NCI-H1694 (cell line): ENCODE measurements at places on chromosomes 3 and 15.

DNA sequence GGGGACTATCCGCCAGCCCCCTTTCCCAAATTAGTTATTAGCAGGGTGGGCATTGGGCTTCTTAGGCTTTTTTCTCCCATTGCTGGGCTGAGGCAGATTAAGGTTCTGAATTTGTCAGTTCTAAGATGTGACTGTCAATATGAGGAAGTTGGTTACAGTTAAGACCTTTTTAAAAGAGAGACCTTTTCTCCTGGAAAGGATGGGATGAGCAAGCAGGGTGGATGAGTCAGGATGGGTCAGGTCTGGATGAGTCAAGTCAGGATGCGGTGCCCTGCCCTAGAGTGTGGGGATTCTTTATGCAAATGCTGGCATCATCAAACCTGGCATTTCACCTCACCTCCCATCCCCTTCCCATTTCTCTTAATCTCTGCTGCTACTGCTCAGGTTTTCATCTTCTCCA is 1.9 kb downstream of the AEN start:
- no peak for DNase-seq

GRCh38 chr3:32481791-32482631 is 20.6 kb downstream of the CMTM6 start:
- DNase-seq, result no peak

- no peak for DNase-seq
Observed at GRCh38 chr3:64658001-64658400, 29.8 kb downstream of the ADAMTS9 start.

- DNase-seq, result no peak
Observed at GRCh38 chr15:92681141-92681631, 25.6 kb upstream of the FAM174B start.

DNA sequence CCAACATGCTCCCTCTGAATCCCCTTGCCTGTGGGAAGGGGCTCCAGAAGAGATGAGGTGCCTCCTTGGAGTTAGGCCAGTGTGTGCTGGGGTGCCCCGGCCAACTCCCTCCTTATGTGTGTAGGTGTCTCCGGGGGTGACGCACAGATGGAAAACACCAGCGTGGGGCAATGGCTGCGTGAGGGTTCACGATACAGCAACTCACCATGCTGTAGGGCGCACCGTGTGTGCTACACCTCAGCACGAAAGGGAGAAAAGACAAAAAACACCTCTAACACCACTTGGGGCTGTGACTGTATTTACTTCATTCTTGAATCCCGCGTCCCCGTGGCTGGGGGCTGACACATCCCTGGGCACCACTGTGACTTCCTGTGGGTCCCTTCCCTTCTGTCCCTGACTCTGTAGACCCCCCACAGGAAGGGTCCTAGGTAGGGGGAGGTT is 1.6 kb upstream of the CALML4 start:
- DNase-seq, result no peak

- no peak for DNase-seq
Observed at GRCh38 chr3:42552830-42553229, 28.9 kb downstream of the SEC22C start.

DNA sequence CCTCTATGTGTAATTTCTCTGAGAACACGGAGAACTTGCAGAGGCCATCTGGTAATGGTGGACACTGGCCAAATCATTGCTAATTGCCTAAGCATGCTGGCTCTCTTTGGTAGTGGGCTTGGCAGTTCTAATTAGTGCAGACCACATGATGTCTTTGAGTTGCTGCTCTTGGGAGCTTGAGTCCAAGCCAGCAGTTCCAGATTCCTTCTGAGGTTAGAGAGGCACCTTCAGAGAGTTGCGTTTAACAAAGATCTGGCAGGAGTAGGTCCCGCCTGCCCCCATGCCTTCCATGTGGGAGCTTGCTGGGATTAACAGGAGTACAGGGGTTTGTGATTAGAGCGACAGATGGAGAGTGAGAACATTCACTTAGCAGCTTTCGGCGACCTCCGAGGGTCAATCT is 449.0 kb upstream of the LMCD1 start:
- peak; percentile 51 for DNase-seq

- DNase-seq, result no peak
Observed at GRCh38 chr3:172106989-172107388, 67.6 kb downstream of the FNDC3B start.

GRCh38 chr3:186988806-186989205 is 58.5 kb downstream of the ST6GAL1 start:
- DNase-seq, result no peak

- DNase-seq, result no peak
Observed at GRCh38 chr15:40785164-40785563, 15.4 kb downstream of the C15orf62 start.

GRCh38 chr3:103499967-103500366 is 1065.2 kb downstream of the ZPLD1 start:
- DNase-seq, result no peak

DNA sequence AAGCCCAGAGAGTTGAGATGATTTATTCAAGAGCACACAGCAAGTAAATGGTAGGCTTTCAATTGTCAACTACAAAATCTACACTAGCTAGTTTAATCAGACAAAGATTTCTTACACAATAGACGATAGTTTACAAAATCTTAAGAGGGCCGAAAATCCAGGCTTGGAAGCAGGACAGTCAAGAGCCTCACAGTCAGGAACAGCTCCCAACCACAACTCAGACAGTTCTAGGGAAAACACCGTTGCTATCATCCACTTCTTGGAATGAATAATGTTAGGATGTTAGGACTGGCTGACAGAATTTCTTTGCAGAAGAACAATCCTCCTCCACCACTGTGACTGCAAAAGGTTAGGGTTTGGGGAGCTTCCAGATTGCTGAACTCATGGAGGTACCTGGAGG is 290.8 kb upstream of the ZPLD1 start:
- no peak for DNase-seq

GRCh38 chr3:149151843-149152242 is 22.4 kb downstream of the HPS3 start:
- no peak for DNase-seq

DNA sequence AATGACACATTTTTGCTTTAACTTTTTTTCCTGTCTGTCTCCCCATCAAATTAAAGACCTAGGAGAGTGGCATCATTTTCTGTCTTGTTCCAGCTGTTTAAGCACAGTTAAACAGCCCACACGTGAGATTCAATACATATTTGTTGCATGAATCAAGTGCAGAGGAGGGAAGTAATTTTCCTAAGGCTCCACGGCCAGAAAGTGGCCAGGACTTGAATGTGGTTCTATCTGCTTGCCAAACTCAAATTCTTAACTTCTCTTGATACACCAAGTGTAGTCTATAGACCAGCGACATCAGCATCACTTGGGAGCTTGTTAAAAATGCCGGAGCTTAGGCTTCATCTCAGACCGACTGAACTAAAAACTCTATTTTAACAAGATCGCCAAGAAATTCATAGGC is 724.8 kb upstream of the CFAP20DC start:
- no peak for DNase-seq

- DNase-seq, result no peak
Observed at GRCh38 chr15:62770111-62770660, 272.4 kb upstream of the TPM1 start.

DNA sequence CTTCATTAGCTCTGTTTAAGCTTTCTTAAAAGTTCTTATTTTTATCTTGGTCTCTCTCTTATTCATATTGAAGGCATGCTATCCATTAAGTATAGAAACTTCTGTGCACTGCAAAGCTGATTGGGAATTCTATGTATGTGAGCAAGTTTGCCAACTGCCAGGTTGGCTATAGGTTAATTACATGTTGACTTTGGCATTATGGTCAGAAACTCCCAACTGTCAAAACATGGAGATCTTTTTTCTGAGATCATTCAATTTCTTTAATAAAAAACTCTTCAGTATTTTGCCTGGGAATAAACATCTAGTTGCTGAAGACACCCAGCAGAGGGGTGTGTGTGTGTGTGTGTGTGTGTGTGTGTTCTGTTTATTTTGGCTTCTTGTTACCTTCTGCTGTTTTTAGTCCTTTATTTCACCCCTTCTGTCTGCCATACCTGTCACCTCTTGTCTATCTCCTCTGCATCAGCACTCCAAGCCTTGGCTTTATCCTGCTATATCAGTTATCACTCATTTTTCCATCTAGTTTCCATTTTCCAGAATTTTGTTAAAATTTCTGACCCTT is 1.3 kb upstream of the ARL14 start:
- no peak for DNase-seq

DNA sequence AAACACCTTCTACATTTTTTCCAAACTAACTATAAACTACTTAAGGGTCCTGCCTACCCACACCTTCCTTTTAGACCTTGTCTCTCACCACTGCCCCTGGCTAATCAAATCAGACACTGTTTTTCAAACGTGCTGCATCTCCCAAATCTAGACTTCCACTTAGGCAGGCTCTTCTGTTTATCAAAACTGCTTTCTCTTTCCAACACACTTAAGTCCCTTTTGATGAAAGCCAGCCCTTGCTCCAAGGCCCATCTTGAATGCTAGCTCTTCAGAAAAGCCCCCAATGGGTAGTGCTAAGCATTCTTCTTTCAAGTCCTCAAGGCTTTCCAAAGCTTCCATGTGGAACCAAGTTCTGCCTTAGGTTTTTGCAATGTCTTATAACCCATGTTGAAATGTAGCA is 888.3 kb downstream of the TUSC7 start:
- no peak for DNase-seq

DNA sequence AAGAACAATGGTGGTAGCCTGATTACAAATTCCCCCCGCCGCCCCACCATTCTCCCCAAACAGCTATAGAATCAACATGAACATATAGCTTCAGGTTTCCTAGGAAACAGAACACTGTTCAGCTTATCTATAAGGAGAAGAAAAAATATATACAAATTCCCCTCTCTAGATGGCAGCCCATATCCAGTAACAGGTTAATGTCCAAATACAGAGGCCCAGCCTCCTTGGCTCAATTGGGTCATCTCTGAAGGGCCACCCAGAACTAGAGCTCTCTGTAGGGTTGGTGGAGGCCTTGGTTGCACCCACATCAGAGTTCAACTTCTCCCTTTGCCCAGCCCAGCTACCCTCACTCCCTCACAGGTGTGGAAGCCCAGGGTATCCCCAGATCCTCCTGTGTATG is 91.5 kb upstream of the ADAMTS17 start:
- no peak for DNase-seq

DNA sequence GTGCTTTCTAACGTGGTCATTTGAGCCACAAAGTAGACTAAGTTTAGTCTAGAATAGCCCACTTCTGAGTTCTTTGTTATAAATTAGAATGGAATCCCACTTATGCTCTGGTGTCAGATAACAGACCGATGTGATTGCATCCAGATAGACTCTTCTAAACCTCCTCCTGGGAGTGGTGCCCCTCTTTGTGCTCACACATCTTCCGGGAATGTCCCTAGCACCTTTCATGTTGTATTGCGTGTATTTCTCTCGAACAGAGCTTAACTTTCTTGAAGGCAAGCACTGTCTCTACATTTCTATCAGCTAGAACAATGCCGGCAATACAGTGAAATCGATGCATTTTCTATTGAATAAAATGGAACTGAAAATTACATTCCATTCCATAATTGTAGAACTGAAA is 23.0 kb downstream of the CP start:
- no peak for DNase-seq

GRCh38 chr3:118501152-118501551 is 533.5 kb downstream of the IGSF11 start:
- no peak for DNase-seq

- no peak for DNase-seq
Observed at GRCh38 chr3:138034918-138035317, 25.0 kb downstream of the CLDN18 start.

DNA sequence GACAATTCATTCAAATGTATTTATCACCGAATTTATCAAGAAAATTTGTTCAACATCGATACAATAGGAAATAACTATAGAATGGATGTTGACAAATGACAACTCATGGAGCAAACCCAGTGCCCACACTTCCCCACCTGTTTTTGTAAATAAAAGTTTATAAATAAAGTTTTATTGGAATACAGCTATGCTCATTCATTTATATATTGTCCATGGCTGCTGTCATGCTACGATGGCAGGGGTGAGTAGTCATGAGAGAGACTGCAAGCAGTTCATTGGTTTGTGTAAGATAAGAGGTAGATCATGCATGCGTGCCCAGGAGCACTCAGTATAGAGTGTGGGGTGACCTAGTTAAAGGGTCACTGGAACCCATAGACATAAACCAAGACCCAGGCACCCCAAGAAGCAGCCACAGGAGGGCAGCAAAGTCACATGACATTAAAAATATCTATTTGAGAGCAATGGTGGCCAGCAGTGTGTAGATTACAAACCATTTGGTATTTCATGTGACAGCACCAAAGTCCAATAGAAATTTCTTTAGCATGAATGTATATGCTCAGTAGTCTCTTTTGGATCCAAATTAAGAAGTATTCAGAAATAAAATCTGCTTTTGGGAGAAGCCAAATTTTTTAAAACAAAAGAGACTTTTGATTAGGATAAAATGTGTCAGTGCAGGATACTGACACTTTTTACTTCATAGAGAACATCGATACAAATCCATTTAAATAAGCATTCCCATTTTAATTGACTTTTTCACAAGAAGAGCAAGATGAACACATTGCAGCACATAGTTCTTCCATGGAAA is 794.8 kb downstream of the MCTP2 start:
- DNase-seq, result no peak

DNA sequence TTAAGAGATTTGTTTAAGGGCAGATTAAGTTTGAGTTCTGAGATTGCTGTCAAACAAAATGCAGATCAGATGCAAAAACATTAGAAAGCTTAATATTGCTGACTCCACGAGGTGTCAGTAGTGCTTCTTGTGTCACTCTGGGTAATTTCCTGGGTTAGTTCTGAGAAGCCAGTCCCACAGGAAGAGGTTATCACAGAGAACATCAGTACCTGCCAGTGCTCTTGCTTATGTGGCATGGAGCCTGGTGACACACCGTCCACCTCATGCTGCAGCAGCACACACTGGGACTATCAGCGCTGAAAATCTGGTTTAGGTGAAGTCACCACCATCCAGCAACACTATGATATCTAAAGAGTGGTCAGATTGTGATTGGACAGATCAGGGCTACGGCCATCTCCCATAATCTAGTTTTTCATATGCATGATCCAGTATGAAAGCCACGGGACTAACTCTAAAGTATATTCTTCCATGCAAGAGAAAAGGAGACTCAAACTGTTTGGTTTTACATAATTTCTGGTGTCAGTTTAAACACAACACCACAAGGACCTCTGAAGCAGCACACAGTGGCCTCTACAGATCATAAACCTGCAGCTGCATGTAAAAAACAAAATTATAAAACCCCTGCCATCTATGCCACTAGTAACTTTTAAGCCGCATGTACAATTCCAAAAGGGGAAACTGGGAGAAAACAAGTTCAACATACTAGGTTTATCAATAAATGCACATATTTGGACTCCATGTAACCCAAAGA is 36.1 kb upstream of the MYO5C start:
- peak; percentile 5 for DNase-seq
